Cortex of kidney (tissue), 1 donor: ENCODE measurements at places on chromosomes 3 and 15.

DNA sequence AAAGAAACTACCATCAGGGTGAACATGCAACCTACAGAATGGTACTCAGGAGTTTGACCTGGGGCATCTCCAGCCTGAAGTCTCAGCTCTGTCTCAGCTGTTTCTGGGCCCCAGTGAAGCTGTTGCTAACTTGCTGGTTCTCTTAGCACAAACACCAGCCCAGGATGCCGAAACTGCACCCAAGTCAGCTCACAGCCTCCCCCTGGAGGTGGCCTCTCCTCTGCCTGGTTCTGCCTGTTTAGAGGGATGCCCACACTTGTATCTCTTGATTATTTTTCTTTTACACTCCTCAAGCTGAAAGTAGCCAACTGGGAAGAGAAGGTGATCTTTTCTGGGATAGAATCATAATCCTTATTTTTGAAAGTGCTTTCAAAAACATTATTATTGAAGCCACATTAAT lies 289.0 kb upstream of the RASGRP1 start:
- no peak for DNase-seq

DNA sequence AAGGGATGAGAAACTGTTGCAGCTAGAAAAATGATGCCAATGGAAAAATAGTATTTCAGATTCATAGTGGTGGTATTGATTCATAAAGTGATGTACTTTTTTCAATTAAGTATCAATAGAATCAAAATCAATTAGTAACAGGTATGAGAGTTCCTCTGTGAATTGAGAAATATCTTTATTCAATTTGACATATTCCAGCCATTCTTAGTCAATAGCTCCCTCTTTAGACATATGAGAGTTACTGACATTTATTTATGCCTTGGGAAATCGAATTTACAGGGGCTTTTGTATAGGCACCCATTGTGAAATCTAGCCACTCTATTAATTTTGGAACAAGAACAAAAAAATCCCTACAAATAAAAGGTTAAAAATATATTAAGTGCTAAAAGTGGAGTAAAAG lies 386.9 kb upstream of the CNTN3 start:
- no peak for DNase-seq

DNA sequence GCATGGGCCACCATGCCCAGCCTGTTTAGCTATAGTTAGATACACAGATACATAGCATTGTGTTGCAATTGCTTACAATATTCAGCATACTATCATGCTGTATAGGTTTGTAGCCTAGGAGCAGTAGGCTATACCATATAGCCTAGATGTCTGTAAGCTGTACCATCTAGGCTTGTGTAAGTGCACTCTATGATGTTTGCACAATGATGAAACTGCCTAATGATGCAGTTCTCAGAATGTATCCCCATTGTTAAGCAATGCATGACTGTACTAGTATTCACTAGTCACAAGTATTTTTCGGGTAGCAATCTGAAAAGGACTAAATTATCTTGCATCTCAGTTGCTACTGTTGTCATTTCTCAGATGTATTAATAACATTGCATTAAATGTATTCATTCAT lies 16.0 kb downstream of the PIGB start:
- no peak for DNase-seq

GRCh38 chr15:92885224-92886041 lies 14.7 kb upstream of the CHD2 start:
- no peak for DNase-seq

DNA sequence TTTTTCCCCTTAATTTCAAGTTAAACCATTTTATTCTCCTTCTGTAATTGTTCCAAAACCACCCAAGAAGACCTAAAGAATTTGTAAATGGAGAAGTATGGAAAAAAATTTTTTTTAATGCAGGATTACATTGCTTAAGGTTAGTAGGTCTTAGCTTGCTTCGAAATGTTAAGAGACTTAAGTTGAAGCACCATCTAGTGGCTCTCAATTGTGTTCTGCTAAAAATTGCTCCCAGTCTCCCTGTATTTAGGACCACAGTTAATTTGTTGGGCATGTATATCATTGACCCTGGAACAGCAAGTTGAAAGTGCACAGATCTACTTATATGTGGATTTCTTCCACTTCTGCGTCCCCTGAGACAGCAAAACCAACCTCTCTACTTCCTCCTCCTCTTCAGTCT lies 32.4 kb downstream of the CD200R1L start:
- no peak for DNase-seq

- no peak for DNase-seq
Observed at GRCh38 chr15:89164712-89165211, 56.6 kb downstream of the RLBP1 start.

DNA sequence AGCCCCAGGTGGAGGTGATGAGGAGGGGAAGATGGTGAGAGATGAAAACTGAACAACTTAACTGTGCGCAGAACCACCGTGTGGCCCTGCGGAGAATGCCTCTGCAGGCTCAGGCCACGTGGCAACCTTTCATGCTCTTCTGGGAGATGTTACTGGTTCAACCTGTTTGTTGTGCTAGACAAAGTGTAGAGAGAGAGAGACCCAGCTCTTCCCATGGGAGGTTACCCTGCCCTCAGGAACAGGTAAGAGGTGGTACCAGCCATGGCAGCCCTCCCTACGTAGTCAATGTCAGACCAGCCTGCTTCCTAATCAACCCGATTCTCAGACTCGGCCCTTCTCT lies 37.0 kb upstream of the HACD2 start:
- DNase-seq: no peak

DNA sequence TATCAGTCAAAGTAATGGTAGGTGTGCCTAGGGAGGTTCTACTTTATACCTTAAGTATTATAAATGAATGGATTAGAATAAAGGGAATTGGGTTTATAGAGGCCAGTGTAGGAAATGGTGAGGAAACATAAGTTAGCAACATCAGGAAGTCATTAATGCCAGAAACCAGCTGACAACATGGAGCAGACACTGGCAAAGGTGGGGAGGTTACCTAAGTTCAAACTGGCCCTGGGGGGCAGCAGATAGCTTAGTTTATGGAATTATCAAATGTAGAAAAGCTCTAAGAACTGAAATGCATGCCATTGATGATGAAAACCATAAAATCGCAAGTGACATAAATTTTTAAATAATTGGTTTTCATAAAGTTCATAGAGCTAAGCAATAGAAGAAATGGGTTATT lies 498.6 kb downstream of the NAALADL2 start:
- DNase-seq: no peak

DNA sequence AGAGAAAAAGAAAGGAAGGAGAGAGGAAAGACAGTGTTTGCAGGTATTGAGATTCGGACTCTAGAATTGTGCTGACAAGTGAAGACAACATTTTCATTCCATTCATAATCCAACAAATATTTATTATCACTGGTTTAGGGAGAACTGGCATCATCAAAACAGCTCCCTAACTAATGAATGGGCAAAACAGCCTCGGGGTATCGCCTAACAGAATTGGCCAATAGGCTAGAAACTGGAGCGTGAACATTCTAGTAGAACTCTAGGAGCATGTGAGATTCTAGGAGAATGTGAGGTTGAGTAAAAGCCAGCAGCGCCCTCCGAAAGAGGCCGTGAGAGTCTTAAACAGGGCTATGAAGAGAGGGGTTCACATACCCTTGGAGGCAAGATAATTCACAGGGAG lies 221.8 kb upstream of the WNT5A start:
- no peak for DNase-seq

GRCh38 chr3:69496856-69497255 lies 111.0 kb upstream of the FRMD4B start:
- DNase-seq: no peak

DNA sequence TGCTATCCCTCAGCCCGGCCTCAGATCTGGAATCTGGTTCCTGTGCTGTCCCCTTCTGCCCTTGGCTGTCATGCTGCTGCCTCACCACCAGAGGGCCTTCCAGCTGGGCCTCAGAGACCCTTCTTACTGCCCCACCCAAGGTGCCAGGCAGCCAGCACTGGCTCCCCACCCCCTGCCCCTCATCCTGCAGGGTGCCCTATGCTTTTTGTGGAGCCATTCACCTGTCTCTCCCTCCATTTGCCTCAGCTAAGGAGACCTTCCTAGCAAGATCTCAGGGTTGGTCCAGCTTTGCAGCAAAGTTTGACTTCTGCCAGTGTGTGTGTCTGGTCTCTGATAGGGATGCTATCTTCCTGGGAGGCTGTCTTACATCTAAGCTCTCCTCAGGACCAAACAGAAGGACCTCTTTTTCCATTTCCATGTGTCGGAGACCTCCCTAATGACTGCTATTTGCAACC lies 1.9 kb upstream of the VWA5B2 start:
- DNase-seq: no peak

DNA sequence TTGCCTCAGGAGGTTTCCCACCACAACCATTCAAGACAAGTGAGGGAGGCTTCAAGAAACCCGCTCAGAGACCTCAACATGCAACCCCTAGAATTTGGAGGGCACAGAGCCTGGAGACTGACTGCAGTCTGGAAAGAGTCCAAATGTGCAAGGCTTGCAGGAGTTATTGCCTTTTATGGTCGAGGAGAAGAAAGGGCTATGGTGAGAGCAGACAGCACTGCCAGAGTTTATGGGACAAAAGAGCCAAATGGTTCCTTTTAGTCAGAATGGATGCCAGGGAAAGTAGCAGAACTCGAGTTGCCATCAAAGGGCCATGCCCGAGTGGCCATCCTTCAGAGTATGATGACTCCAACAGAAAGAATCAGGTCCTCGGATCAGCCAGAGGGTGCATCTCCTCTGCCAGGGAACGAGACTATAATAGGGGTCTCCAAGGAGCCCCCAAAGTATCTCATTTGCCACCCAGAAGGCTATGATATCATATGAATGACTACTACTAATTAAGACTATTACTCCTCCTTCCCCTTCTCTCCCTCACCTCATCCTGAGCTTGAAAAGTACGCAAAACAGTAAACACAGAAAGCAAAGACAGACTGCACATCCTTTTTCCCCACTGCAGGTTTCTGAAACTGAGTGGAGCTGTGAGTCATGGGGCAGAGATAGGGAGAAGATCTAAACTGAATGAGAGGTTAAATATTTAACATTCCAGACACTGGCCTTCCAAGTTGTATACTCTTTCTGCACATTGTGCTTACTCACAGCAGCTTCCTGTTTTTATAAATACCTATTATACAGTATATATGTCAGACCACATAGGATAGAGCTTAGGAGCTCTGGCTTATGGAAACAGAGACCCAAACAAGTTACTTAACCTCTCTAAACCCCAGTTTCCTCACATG lies 33.9 kb upstream of the TMCO5A start:
- no peak for DNase-seq

GRCh38 chr3:53171064-53171418 lies 10.0 kb downstream of the PRKCD start:
- no peak for DNase-seq

DNA sequence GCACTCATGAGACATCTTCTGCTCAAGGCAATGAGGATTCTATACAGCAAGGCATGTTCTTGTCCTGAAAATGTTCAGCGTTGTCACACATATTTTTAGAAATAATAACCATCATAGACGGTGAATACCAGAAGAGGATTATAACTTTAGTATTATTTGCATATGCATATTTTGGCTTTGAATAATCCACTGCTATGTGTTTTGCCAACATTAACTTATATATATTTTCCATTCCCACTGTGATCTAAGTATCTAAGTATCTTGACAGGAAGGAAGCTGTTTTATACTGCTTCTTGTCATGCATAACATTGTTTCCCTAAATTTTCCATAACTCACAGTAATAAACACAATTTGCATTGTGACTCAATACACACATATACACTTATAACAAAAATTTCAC lies 509.5 kb downstream of the TBL1XR1 start:
- no peak for DNase-seq

GRCh38 chr3:113287111-113287802 lies 75.9 kb downstream of the BOC start:
- DNase-seq: no peak

GRCh38 chr15:59539799-59540198 lies 71.8 kb upstream of the GCNT3 start:
- DNase-seq: no peak

DNA sequence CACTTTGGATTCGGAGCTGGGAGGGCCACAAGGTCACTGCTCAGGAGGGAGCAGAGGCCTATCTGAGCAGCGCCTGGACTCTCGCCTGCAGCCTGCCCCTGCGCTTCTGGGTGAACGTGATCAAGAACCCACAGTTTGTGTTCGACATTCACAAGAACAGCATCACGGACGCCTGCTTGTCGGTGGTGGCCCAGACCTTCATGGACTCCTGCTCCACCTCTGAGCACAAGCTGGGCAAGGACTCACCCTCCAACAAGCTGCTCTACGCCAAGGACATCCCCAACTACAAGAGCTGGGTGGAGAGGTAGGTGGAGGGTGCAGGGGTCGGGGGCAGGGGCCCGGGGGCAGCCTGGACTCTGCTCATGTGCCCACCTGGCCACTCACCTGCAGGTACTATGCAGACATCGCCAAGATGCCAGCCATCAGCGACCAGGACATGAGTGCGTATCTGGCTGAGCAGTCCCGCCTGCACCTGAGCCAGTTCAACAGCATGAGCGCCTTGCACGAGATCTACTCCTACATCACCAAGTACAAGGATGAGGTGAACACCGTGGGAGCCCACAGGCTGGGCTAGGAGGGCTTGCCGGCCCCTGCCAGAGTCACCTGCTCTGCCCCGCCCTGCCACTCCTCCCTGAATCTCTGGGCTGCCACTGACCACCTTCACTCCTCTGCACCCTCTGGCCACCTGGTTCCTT lies 49.5 kb downstream of the PLXNA1 start:
- no peak for DNase-seq

DNA sequence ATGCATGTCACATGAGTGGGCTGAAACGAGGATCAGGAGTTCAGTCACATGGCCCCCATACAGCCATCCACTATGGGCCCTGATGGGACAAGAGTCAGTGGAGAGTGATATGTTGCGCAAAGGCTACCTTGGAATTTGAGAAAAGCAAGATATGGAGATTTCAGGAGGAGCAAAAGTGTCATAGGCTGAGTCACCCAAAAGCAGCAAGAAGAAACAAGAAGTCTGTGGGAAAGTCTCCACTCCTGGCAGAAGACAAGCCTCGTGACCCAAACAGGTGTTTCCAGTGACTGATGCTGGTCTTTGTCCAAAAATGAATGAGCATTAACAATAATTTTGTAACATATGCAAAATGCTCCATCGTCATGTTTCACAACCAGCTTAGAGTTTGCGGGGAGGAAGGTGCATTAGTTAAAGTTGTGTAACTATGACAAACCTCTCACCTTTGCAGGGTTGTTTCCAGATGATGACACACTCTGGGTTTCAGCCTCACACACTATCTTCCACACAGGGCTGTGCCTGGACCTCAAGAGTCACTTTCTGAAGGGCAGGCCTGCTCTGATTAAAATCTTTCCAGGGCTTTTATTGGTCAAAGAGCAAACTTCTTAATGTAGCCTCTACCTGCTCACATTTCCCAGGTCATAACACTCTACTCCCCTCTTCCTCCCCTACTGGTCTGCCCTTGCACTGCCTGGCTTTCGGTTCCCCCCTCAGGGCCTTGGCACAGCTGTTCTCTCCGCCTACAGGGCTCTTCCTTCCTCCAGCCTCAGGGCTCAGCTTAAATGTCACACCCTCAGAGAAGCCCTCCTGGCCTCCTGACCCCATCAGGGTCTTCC lies 3.9 kb upstream of the DNASE1L3 start:
- DNase-seq: no peak
